ENCODE measurements at places on chromosomes 5 and 9. TPM values are rescaled to one million over a fixed set of nuclear protein-coding genes. Genes with fewer than 3 reads are reported as not detected.

PCDH12 gene
- 0.15 TPM for total RNA-seq

SNAPC3 gene
- 25.4 TPM for total RNA-seq

FOXD4L4 gene
- not detected for total RNA-seq

FRMD3 gene
- total RNA-seq, result 6.0 TPM

SYNPO gene
- total RNA-seq, result 8.4 TPM

ZNF622 gene
- 76.9 TPM for total RNA-seq

NR5A1 gene
- not detected for total RNA-seq

REEP2 gene
- 2.5 TPM for total RNA-seq

All from PC-3 (cell line).